ENCODE measurements at places on chromosomes 12 and 14.
A peak's percentile ranks its signal among the peaks of the same experiment; 100 is the strongest.

DNA sequence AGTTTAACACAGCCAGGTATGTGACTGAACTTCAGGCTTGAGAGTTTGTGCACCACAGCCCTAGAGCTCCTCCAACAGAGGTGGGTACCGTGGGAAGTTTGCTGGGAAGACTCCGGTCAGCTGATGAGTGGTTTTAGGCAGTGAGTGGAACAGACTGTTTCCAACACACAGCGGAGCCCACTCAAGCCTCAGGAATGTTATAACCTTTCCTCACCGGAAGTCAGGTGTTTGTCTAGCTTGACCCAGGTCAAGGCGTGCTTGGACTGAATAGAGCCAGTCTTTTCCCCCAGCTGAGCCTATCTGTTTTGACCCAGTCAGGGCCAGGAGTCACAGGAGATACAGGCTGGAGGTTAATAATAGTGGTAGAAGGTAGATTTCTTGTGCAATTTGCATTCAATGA, 138.4 kb upstream of the PARP11 start:
- DNase-seq = no peak

DNA sequence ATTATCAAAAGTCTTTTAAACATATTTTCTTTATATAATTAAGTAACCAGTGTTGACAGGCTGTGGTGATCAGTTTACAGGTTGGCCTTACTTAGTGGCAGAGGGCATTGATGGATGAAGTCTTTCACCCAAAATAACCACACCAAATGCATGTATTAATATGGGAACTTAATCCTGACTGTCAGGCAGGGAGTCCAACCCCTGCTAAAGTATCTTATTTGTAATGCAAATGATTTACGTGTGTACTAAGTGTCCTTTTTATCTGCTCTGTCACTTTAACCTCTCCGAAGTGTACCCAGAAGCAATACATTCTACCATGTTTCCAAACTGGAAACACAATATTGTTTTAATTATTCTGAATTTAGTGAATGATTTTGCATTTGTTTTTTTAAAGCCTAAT, 1.4 kb downstream of the MYBPC1 start:
- DNase-seq = no peak

DNA sequence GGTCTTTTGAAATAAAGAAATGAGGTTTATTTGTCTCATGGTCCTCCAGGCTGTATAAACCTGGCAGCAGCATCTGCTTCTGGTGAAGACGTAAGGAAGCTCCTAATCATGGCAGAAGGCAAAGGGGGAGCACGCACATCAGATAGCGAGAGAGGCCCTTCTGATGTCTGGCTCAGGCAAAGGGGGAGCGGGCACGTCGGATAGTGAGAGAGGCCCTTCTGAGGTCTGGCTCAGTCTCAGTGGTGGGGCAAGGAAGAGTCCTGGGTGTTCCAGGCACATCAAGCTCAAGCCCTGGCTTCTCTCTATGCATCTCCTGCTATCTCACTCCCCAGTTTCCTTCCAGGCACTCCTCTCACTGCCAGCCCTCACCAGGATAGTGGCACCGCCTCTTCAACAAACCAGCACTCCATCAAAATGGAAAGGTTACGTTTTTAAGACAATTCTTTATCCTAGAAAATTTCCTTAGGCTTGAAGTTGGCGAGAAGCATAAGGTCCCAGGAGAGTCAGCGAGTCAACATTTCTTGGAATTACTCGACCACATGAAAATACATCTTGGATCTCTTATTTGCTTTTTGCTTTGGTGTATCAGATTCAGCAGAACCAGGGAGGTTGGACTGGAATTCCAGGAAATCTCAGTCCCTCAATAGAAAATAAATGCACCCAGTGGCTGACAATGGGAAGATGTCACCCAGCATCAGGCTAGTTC, 189.6 kb upstream of the TMEM132C start:
- no peak for DNase-seq

- no peak for DNase-seq
Measured at GRCh38 chr14:68474741-68475140, 318.1 kb downstream of the ZFP36L1 start.

DNA sequence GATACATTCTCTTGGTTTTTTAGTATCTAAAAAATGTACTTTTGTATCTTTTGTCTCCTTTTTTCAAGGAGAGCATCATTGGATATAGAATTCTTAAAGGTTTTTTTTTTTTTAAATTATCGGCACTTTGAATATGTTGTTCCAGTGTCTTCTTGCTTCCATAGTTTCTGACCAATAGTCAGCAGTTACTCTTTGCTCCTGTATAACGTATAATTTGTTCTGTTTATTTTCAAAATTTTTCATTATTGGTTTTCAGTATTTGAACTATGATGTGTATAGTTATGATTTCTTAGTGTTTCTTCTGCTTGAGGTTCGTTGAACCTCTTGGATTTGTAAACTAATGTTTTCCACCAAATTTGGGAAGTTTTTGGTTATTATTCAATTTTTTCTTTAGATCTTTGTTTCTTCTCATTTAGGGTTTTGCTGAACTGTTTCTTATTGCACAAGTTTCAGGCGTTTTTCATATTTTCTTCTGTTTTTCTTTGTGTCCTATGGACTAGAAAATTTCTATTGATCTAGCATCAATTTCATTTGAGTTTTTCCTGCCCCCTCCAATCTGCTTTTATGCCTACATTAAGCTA, 93.9 kb downstream of the PLBD1 start:
- no peak for DNase-seq

GRCh38 chr14:91047174-91047753, 13.2 kb downstream of the RPS6KA5 start:
- no peak for DNase-seq

- no peak for DNase-seq
Measured at GRCh38 chr12:52277486-52278245, 3.2 kb downstream of the KRT86 start.

- DNase-seq = no peak
Measured at GRCh38 chr14:93731753-93732152, 56.5 kb downstream of the PRIMA1 start.

GRCh38 chr14:91315844-91316267, 71.4 kb upstream of the GPR68 start:
- DNase-seq = peak; percentile 91

GRCh38 chr14:100696008-100696407, 30.7 kb upstream of the DLK1 start:
- DNase-seq = no peak

DNA sequence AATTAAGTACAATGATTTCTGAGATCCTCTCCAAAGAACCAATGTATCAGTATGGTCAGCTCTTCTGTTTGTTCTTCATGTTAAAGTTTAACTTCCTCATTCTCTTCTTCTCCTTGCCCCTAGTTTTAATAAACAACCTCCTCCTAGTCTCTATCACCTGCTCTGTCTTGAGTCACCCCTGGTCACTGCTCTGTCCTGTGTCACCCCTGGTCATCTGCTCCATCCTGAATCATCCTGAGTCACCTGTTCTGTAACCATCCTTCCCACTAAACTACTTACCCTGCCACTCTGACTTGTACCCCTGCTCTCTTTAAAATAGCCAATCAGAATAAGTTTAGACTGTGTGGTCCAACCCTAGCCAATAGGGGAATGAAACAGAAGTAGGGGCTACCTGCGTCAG, 100.5 kb downstream of the ALG10B start:
- DNase-seq = no peak

DNA sequence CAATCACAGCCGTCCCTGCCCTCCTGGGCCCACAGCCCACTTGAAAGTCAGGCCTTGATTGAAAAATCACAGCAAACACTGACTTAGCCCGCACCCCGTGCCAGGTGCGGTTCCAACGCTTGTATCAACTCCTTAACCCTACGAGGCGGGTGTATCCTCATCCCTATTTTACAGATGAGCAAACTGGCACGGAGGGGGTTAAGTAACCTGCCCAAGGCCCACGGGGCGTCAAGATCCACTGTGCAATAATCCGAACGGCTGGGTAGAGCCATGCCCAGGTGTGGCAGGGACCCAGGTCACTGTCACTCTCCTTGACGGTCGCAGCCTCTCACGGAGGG, 583 bp downstream of the DNAH10 start:
- DNase-seq = no peak

GRCh38 chr12:66823857-66824570, 145.1 kb upstream of the GRIP1 start:
- no peak for DNase-seq

DNA sequence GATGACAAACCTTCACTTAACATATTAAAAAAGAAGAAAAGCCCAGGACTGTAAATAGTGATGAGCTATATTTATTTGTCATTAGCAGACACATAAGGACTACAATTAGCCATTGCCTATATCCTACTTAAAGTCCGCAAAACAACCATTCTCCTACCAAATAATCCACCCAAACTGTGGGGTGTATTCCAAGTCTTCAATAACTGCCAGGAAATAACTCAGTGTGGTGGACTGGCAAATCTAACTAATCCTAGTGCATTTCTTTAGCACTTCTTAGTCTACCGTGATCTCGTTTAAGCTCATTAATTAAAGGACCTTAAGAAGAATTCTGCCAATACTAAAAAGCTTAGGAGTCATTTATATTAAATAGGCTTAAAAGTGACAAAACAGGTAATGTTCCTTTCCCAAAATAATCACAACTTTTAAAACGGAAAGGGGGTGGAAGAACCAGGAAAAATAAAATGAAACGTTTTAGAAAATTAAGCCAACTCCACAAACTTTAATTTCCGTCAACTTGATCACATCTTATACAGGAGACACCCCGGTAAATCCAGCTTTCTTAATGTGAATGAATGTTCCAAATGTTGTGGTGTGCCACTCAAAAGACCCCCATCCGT, 1.8 kb downstream of the NOVA1 start:
- DNase-seq = no peak

DNA sequence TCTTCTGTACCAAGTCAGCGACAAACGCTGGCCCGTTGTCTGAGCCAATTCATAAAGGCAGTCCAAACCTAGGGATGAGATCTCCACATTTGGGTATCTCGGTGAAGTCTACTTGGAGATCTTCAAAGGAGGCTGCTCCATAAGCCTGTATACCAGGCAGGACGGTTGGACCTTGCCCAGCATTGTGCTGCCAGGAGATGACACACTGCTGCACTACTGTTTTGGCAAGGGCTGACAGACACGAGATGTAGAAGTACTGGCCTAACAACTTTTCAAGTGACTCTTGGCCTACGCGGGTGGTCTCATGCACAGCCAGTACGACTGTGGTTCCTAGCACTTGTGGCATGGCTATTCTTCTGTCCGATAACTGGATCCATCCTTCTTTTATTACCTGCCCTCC, 135.3 kb downstream of the SLC38A6 start:
- no peak for DNase-seq

GRCh38 chr14:105411017-105411941, 8.3 kb upstream of the MTA1 start:
- DNase-seq = no peak

- peak; percentile 45 for DNase-seq
Measured at GRCh38 chr12:54993181-54993835, 8.7 kb upstream of the TESPA1 start.

GRCh38 chr14:105086833-105087307, 21.6 kb upstream of the GPR132 start:
- DNase-seq = peak; percentile 75

DNA sequence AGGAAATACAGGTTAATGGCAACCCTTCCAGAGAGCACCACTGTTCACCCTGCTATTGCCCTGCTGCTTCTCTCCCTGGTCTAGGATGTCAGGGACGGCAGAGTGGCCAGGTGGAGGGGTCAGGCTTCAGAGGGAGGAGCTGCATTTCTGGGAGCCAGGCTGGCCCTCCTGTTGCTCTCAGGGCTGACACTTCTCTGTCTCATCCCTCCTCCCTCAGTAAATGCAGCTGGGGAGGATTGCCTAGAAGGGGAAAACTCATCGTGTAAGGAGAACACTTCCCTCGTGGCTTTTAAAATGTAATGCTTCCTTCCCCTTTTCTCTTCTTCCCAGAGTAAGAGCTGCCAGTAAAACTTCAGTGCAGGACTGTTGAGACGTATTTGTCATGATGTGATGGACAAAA, 20.8 kb downstream of the SUSD6 start:
- no peak for DNase-seq

GRCh38 chr14:52934762-52935161, 16.1 kb downstream of the FERMT2 start:
- DNase-seq = no peak

DNA sequence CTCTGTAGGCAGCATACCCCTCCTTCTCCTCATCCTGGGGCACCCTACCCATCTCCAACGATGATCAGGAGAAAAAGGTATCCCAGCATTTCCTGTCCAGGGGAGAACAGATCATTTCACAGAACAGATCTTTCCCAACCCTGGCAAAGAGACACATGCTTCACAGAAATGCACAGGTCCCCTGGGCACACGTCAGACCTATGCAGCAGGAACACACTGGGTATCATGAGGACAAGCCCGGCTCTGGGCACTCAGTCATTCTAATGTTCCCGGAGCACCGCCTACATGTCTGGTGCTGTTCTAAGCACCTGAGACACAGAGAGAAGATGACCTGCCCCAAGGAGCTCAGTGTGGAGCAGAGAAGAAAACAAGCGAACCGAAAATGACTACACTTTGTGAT, 56.2 kb downstream of the ACTN1 start:
- no peak for DNase-seq

- no peak for DNase-seq
Measured at GRCh38 chr12:128743916-128744315, 79.8 kb downstream of the SLC15A4 start.

DNA sequence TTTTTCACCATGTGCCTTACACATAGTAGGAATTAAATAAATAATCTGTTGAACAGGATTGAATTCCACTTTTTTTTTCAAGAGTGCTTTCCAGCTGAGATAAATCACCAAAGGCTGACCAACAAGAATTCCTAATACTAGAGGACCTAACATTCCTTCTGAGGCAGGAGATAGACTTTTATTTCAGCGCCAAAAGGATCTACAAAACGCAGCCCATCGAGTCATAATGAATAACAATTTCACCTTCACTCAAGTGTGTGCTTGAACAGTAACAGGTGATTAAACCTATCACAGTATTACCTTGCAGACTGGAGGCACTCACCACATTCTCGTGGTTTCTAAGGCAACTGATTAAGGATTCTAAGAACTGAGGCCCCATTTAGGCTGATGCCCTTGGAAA, 224.3 kb upstream of the ATP2B1 start:
- DNase-seq = no peak

- no peak for DNase-seq
Measured at GRCh38 chr14:34165847-34166350, 215.0 kb upstream of the EGLN3 start.

- peak; percentile 71 for DNase-seq
Measured at GRCh38 chr14:35287431-35288013, 4.7 kb upstream of the PSMA6 start.

DNA sequence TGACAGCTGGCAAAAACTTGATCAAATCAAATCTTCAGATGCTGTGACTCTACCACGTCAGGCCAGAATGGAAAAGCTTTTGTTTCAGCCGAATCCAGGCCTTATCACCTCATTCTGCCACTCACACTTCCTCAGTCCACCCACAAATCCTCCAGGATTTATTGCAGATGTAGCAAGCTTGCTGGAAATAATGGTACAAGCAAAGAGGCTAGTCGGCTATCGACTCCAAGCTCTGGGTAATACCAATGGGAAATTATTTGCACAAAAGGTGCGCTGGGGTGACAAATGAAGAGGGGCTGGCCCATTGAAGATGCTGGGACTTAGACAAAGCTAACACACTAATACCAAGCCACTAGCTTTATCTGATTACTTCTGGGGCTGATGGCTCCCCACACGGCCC, 250.5 kb downstream of the ASCL1 start:
- no peak for DNase-seq

- no peak for DNase-seq
Measured at GRCh38 chr14:100609941-100610391, 22.7 kb upstream of the BEGAIN start.

All from stimulated activated naive B cell treated with anti-CD40 and anti-IgM and Interleukin-4, amounts not matched to agents 10 μg/mL and 1 μg/mL and 100 μg/mL, for 72 hours (primary cell).